ENCODE measurements at places on chromosomes 4 and X.

DNA sequence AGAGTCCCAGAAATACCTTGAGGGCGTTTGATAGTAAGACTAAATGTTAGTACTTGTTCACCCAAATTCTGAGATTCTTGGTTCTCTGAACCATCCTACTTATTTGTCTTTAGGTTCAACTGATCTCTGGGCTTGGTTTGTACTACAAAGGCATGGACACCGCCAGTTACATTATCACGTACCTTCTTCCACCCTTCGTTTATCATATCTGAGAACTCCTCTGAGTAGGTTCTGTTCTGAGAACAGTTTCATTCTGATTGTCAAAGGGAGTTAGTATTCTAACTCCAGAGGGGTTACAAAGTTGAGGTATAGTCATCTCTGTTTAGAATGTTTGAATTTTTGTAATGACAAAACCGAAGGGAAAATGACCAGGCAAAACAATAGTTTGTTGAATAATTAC is 19.3 kb downstream of the ZFX start:
- DNase-seq = no peak

DNA sequence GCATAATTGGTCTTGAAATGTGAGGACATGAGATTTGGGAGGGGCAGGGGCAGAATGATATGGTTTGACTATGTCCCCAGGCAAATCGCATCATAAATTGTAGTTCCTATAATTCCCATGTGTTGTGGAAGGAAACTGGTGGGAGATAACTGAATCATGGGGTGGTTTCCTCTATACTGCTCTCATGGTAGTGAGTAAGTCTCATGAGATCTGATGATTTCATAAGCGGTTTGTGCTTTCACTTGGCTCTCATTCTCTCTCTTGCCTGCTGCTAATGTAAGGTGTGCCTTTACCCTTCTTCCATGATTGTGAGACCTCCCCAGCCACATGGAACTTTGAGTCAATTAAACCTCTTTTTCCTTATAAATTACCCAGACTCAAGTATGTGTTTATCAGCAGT is 2595.9 kb downstream of the PCDH7 start:
- no peak for DNase-seq

DNA sequence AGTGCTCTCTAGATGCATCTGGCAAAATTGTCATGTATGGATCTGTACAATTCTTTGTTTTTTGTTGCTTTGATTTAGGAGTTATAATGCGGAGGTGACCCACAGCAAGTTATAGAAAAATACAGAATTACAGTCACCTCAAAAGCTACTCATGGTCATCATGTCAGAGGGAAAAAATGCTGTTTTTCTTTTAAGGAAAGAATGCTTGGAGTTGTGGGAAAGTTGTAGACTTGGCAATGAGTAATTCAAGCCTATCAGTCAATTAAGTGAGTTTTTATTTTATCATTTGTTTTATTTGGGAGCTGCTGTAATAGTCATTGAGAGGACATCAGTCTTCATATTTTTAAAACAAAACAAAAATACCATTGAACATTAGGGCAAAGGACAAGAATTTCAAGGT is 16.4 kb downstream of the FHL1 start:
- no peak for DNase-seq

DNA sequence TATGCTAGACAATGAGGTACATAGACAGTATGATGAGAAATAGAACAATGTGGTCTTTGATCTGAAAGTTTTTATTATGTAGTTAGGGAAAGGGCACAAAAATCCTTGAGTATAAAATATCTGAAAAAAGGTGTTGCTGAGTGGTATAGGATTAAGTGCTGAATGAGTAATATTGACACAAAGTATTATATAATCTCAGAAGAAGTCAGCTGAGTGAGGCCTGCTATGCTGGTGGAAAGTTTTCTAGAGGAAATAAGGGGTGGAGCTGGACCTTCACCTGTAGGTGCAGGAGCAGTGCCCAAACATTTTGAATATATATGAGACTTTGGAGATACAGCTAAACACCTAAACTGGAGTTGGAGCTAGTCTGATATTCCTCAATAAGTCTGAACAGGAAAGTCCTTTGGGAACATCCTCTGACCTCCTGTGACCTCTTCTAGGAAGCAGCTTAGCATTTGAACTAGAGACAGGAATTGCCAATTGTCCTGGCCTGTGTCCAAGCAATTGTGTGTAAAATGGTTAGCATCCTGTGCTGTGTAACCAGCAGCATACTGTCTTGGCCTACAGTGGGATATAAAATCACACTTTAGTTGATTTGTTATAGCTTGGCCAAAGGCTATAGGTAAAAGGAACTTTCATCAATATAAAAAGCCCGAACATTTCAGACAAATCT is 285.3 kb downstream of the ANKRD50 start:
- no peak for DNase-seq

DNA sequence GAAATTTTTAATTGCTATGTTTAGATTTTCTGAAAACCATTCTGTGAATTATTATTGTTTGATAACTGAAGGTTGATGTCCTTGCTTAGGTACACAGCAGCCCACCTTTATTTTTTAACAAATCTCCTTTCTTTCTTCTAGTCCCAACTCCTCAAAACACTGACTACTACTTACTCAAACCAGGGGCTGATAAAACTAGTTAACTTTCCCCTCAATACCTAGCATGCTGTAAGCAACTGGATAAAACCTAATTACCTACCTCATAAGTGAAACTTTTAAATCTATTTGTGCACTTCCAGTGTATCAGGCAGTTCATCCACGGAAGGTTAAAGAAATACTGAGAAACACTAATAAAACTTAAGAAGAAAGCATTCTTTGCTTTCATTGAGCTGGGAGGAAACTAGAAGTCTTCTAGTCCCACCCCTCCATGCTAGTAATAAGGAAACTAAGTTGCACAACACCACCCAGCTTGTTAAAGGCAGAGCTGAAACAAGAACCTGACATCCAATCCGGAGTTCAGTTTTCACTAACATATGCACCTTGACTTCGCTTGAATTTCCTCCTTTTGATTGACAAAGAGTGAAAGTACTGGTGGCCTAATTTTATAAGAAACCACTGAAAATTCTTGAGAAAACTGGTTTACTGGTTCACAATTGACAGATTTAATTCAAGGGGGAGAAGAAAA is 180.2 kb upstream of the TET2 start:
- DNase-seq = no peak

- no peak for DNase-seq
Observed at GRCh38 chr4:89860971-89861370, 24.0 kb upstream of the SNCA start.

- DNase-seq = no peak
Observed at GRCh38 chr4:92455951-92456350, 152.2 kb downstream of the GRID2 start.
